ENCODE measurements at places on chromosomes 1 and 21. TPM values are rescaled to one million over a fixed set of nuclear protein-coding genes. Genes with fewer than 3 reads are reported as not detected.

The HSPB7 gene
- not detected for total RNA-seq

- no peak for DNase-seq
Observed at GRCh38 chr1:119758584-119758983, 10.1 kb downstream of the HMGCS2 start.

The OR2M3 gene
- total RNA-seq: not detected

DNA sequence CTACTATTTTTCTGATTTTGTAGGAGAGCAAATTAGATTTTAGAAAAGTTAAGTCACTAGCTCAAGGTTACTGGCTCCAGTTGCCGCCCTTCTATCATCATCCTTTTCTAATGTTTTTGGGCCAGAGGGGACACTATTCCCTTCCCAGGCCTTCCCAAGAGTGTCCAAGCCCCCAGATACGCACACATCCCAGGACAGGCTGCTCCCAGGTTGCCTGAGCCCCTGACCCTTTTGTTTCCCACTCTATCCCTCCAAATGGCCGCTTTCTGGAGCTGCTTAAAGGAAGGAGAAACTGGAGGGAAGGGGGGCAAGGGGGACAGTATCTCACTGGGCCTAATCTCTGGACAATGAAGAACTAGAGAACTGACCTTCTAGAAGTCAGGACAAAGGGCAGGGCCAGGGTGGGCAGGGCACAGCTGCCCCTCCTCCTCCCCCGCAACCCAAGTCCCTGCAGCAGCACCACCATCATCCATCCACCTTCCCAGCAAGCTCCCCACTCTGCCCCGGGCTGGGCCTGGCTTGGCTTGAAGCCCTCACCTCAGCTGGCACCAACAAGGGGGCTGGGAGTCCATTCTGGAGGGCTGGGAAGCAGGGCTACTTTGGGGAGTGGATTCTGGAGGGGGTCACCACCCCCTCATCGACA, 1.1 kb upstream of the MAP7D1 start:
- no peak for DNase-seq

The XCL2 gene
- total RNA-seq: not detected

DNA sequence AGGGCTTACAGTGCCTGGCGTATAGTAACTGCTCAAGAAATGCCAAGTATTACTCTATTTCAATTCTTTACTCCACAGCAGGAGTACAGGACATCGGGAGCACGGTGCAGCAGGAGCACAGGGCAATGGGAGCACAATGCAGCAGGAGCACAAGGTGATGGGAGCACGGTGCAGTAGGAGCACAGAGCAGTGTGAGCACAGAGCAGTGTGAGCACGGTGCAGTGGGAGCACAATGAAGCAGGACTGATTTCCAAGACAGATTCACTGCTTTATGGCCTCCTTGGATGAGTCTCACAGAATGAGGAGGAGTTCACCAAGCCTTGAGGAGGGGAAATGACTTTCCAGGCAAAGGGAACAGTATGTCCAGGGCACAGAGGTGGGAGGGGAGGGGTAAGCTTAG, 5.0 kb upstream of the PAQR7 start:
- no peak for DNase-seq

All from Daoy (cell line).